Fibroblast of pulmonary artery (primary cell): ENCODE measurements at places on chromosomes 2 and 18.

DNA sequence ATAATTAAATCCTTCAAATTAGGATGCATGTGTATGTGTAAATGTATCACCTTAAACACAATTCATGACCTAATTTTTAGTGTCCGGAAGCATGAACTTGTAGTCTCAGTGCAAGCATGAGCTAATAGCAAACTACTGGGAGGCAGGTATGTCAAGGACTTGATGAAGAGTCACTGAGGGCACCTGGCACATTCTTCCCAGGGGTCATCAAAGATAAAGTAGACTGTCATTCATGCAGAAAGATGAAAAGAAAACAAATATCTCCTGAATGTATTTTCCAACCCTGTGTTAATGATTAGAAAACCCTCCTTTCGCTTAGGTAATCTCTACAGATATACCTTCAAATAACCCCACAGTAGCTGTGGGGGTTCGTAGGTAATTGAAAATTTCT is 234.9 kb downstream of the SOCS6 start:
- DNase-seq: no peak

DNA sequence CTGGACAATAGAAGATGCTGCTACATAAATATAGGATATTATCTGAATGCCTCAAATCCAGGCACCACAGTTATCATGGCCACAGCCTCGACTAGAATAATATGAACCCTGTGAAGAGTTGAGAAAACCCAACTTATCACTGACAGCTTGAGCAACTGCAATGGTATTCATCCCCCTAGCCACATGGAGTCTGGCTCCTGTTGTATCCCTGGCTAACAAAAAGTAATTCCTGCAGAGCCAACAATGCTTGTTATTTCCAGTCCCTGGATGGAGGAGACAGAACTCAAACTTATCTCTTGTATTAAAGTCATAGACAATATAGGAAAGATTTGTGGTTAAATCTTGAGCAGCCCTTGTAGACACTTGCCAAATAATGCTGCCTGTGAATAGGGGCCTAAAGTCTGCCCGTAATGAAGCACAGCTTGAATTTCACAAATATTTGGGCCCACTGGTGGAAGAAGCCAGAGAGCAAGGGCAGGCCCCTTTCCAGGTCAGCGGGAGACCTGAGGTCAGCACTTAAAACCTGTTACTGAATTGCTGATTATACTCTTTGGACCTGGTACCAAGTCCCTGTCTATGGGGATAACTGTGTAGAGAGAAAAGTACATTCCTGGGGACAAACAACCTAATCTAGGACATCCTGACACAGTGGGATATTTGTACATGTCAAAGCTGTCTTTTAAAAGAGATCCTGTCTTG is 28.4 kb upstream of the SUCLG1 start:
- DNase-seq: peak; percentile 81

DNA sequence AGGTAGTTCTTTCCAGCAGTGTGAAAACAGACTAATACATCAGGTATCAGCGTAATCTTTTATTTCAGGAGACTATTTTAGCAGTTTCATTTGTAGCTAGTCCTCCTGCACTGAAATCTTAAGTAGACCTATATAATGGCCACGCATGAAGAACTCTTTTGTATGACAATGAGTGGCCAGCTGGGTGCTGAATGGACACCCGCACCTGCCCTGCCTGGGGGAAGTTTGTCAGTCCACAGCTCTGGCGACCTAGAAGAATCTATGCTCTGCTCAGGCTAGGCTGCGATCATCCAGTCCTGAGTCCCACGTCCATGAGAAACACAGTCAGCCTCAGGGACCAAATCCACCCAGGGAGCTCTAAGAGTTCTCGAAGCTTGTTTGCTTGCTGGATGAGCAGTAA is 709.2 kb upstream of the ID2 start:
- DNase-seq: no peak

DNA sequence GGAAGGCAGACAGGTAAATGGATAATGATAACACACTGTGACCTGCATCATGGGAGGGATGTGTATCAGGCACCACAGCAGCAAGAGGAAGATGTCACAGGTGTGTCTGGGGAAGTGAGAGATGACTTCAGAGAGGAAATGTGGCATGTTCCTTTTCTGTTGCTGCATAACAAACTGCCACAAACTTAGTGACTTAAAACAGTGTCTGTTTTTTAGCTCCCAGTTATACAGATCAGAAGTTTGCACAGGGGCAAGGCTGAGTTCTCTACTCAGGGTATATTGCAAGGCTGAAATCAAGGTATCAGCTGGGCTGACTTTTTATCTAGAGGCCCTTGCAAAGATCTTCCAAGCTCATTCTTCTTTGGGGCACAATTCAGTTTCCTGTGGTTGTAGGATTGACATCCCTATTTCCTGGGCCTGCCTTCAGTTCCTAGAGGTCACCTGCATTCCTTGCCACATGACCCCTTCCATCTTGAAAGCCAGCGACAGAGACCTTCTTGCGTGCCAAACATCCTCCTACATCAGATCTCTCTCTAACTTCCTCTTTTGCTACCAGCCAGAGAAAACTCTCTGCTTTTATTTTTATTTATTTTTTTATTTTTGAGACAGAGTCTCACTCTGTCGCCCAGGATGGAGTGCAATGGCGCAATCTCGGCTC is 2.1 kb upstream of the MAP3K2 start:
- no peak for DNase-seq

DNA sequence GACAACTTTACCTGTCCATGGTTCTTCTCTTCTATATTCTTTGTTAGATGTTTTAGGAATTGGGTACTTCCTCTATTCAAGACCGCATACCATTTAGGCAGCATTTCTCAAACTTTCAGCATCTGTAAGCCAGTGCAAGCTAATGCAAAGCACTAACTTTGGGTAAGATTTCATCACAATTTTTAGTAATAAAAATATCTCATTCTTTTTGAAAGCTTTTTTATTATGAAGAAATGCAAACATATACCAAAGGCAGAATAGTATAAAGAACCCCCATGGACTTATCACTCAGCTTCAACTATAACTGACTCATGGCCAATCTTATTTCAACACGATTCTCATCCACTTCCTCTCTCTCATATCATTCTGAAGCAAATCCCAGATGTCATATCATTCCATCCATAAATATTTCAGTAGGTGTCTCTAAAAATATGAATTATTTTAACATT is 32.9 kb downstream of the INO80C start:
- DNase-seq: no peak

DNA sequence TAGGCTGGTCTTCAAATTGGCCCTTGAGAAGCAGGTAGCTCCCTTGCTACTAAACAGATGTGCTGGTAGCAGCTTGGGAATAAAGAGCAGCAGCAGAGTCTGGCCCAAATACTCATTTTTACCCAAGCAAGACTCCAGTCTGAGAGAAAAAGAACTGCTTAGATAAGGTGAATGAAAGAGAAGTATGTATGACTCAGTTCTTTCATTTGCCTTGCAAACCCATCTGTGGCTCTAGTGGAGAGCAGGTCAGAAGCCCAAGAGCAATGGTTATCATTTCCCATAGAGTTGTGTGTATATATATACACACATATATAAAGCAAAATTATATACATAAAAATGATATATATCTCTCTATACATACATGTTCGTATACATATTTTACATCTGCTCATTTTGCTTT is 80.3 kb downstream of the CAMKMT start:
- DNase-seq: no peak

DNA sequence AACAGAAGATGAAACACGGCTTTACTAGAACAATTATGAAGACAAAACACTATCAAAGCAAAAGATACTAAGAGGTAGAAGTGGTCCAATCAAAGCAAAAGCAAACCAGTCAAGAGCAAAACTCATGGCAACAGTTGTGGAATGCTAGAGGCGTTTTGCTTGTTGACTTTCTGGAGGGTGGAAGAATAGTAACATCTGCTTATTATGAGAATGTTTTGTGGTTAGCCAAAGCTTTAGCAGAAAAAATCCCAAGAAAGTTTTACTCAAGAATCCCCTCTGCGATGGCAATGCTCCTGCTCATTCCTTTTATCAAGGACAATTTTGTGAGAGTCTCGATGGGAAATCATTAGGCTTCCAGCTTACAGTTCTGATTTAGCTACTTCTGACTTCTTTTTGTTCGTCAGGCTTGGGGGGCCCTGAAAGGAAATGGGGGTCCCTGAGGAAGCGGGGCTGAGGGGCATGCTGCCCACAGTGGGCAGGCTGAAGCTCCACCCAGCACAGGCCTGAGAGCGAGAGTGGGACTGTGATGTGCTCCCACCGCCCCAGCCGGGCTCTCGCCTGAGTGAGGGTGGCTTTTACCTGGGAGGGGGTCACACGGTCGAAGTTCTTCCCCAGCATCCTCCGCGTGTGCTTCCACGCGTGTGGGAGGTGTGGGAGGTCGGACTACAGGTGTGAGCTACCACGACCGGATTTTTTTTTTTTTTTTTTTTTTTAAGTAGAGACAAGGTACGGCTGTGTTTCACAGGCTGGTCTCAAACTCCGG is 49.0 kb upstream of the MC4R start:
- DNase-seq: no peak

GRCh38 chr2:237900891-237901831 is 41.7 kb downstream of the RAMP1 start:
- DNase-seq: no peak

DNA sequence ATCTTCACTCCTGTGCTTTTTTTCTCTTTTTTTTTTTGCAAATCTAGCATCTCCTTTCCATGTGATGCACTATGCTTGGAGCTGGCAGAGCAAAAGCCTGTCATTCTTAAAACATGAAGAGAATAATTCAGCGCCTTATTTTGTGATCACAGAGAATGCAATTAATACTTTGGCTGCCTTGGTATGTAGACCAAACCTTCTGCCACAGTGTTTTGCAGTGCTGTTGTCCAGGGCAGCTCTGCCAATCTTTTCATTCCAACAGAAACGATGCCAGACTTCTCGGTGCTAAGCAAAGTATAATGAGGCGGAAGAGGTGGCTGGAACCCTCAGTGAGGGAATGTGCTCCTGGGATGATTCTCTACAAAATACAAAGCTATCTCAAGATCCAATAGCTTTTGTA is 25.6 kb downstream of the BCL2 start:
- DNase-seq: no peak

- DNase-seq: no peak
Measured at GRCh38 chr2:134504586-134505336, 214.0 kb downstream of the TMEM163 start.

- DNase-seq: no peak
Measured at GRCh38 chr2:105889046-105889445, 144.3 kb downstream of the NCK2 start.
